Stimulated activated naive CD4-positive, alpha-beta T cell treated with Interleukin-2 at 50 U/mL for 16 hours (primary cell): ENCODE measurements at places on chromosomes 5 and 9.

DNA sequence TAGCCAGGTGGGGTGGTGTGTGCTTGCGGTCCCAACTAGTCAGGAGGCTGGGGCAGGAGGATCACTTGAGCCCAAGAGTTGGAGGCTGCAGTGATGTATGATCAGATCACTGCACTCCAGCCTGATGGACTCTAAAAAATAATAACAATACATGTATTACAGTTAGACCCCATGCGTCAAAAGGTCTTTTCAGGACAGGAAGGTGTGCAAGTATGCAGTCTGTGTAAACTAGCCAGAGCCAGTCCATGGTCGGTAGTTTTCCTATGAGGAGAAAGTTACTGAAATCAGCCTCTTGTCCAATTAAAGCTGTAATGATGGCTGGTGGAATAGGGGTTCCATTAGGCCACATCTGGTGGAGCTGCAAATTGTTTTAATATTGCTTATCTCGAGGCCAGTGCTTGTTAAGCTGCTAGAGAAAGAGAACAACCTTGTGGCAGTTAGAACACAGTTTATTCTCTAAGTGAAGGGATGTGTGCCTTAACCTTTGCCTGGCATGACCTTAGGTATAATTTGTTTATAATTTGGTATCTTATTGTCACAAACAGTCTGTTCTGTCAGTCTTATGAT lies 1.5 kb upstream of the STOM start:
- DNase-seq = no peak

GRCh38 chr5:156476678-156477077 lies 149.7 kb downstream of the SGCD start:
- no peak for DNase-seq

DNA sequence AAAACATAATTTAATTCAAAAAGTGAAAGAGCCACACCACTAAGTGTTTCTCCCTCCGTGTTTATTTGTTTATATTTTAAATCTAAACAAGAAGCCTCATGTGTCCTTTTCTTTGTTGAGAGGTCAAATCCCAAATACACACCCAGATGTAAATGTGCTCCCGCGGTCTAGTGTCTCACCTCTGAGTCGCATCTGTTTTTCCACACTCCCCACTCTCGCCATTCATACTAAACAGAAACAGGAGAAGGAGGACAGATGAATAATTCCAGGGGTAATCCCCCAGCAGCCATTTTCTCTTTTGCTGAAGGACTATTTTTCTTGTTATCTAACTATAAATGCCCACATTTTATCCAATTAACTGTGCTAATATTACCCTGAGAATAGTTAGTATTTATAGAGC lies 361.6 kb upstream of the RIOK2 start:
- DNase-seq = no peak

- no peak for DNase-seq
These were observed 714 bp downstream of the SEC24A start for GRCh38 chr5:134649163-134649835.

- no peak for DNase-seq
These were observed 222.3 kb downstream of the DMRT2 start for GRCh38 chr9:1272488-1272887.

DNA sequence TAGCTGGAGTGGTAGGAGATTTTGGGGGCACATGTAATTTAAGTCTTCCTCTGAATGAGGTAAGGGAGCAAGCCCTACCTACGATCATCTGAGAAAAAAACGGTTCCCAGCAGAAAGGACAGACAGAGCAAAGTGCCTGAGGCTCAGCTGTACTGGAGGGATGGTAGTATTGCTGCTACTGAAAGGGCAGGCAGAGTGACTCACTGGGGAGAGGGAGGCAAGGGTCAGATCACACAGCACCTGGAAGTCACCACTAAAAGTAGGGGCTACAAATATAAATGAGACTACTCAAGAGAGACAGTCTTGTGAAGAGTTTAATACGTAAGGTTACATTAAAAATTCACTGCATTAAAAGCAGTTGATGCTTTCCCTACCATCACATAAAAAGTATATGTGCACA lies 75.9 kb downstream of the NFIB start:
- no peak for DNase-seq

GRCh38 chr5:116178925-116179324 lies 94.1 kb downstream of the COMMD10 start:
- no peak for DNase-seq

- DNase-seq = no peak
These were observed 33.3 kb downstream of the TLE1 start for GRCh38 chr9:81656004-81656403.

- DNase-seq = no peak
These were observed 5.6 kb downstream of the MYO10 start for GRCh38 chr5:16930496-16930895.

DNA sequence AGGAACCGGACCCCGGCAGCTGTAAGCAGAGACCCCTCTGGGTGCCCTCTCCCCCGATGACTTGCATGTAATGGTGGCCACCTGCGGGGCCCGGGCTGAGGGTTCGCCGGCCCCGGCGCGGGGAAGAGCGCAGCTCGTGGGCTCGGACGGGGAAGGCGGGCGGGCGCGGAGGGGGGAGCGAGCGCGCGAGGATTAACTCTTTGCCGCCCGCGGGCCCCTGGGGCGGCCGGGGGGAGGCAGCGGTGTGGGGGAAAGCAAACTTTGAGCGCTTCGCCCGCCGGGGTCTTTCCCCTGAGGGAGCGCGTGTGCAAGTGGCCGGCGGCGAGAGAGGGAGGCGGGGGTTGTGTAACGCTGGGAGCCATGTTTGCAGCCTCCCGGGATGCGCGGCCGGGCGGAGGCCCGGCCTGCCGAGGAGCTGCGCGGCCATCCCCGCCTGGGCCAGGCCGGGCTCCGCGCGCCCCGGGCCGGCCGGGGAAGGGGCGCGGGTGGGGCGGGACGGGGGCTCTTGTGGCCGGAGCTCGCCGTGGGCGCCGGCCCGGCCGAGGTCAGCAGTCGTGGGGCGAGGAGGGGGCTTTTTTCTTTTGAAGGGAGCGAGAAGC lies 547 bp downstream of the ANP32B start:
- DNase-seq = peak; percentile 55

DNA sequence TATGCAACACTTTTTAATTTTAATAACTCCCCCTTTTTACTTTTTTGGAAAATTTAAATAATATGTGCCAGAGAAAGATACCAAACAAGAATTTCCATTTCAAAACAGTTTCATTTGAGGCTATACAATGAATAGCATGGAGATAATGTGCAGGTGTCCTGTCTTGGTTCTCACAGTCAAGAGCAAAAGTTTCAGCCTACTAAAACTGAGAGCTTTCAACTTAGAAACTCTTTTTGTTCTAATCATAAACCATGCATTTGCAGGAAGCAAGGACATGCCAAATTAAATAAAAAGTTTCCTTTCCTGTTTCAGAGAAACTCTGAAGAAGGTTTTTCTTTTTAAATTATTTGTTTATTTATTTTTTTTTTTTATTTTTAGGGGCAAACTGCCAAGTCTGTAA lies 1165.6 kb upstream of the SEMA6A start:
- DNase-seq = no peak
